ENCODE measurements at places on chromosomes 3 and 15.

- peak; percentile 73 for DNase-seq
These were observed 65.1 kb downstream of the MRPL46 start for GRCh38 chr15:88401996-88402656.

DNA sequence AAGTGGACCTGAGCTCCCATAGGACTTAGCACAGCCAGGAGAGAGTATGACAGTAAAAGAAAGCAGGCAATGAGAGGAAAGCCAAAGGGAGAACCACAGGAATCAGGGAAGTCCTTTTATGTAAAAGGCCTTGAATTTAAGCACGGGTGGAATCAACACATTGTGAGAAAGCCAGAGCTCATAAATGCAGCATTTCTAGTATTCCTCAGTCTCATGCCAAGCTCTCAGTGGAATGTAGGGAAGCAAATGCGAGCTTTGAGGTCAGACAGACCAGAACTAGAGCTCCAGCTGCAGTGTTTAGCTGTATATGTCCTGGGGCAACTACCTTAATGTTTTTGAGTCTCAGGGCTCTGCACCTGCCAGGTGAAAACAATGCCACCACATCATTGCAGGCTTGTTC, 132.1 kb upstream of the TRIM42 start:
- DNase-seq = no peak

GRCh38 chr15:83833569-83833968, 179.6 kb downstream of the ADAMTSL3 start:
- DNase-seq = no peak

DNA sequence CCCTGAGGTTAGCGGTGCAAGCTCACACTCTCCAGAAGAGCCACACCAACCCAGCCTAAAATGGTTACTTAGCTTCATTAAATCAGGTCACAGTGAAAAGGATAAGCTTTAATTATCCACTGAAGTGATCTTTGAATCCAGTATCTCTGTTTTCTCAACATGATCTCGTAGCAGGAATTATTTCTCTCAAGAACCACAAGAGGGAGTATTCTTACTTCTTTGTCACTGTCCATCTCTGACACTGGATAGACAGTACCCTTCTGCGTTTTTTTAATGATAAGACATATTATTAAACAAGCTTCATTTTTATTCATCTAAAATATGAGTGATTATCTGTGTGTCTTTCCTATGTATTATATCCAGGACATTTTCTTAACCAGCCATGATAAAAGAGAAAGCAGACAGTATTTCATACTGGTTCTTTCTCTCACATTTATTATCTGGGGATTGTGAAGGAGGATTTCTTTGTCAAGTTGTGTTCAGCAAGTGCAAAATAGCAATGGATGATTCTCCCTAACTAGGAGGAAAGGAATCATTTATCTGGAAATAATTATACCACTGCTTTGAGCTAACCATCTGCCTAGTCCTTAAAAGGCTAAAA, 105.4 kb upstream of the CCDC54 start:
- no peak for DNase-seq

GRCh38 chr3:176920766-176921160, 276.5 kb downstream of the TBL1XR1 start:
- DNase-seq = no peak

- DNase-seq = no peak
These were observed 158.9 kb upstream of the CADPS start for GRCh38 chr3:63034101-63034500.

- no peak for DNase-seq
These were observed 65.7 kb downstream of the SHQ1 start for GRCh38 chr3:72782521-72782920.

GRCh38 chr15:99202176-99202552, 47.2 kb downstream of the TTC23 start:
- no peak for DNase-seq

DNA sequence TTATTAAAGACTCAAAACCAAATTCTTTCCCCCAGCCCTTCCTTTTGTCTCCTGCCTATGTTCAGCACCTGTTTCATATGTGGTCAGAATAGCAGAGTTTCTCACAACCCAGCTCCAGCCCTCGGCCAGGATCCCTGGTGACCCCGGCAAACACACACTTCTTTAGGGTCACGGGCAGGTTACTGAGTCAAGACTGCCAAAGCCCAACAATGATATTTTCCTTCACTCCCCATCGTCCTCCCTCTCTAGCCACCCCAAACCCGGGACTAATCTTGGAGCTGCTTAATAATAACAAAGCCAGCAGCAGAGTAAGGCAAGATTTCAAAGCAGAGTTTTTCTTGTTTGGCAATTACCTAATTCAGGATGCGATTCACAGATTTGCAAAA, 25.5 kb downstream of the RARB start:
- no peak for DNase-seq

GRCh38 chr15:70703096-70703878, 60.1 kb downstream of the UACA start:
- DNase-seq = no peak

DNA sequence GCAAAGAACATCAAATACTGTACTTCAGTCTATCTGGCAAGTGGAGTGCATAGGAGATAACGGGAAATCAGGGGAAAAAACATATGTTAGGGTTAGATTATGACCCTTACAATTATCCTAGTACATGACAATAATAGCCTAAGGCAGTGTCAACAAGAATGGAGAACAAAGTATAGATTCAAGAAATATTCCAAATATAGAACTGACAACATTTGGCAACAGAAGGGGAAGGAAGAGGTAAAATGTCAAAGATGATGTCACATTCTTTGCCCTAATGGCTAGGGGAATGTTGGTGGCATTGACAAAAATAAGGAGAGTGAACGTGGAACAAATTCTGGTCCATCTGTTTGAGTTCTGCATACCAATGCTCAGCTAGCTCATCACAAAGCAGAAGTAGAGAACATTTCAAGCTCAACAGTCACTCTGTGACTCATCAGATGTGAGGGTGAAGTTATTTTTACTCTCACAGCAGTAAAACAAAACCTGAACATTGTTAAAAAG, 15.5 kb upstream of the ATP8B4 start:
- DNase-seq = no peak

DNA sequence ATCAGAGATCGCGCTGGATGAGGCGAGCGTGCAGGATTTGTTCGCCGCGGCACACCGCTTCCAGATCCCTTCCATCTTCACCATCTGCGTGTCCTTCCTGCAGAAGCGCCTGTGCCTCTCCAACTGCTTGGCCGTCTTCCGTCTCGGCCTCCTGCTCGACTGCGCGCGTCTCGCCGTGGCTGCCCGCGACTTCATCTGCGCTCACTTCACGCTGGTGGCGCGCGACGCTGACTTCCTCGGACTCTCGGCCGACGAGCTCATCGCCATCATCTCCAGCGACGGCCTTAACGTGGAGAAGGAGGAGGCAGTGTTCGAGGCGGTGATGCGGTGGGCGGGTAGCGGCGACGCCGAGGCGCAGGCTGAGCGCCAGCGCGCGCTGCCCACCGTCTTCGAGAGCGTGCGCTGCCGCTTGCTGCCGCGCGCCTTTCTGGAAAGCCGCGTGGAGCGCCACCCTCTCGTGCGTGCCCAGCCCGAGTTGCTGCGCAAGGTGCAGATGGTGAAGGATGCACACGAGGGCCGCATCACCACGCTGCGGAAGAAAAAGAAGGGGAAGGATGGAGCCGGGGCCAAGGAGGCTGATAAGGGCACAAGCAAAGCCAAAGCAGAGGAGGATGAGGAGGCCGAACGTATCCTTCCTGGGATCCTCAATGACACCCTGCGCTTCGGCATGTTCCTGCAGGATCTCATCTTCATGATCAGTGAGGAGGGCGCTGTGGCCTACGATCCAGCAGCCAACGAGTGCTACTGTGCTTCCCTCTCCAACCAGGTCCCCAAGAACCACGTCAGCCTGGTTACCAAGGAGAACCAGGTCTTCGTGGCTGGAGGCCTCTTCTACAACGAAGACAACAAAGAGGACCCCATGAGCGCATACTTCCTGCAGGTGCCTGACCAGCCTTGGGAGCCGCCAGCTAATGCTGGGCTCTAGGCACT, 819 bp downstream of the KLHL40 start:
- DNase-seq = no peak

- DNase-seq = no peak
These were observed 557.2 kb downstream of the SI start for GRCh38 chr3:164521139-164521538.

DNA sequence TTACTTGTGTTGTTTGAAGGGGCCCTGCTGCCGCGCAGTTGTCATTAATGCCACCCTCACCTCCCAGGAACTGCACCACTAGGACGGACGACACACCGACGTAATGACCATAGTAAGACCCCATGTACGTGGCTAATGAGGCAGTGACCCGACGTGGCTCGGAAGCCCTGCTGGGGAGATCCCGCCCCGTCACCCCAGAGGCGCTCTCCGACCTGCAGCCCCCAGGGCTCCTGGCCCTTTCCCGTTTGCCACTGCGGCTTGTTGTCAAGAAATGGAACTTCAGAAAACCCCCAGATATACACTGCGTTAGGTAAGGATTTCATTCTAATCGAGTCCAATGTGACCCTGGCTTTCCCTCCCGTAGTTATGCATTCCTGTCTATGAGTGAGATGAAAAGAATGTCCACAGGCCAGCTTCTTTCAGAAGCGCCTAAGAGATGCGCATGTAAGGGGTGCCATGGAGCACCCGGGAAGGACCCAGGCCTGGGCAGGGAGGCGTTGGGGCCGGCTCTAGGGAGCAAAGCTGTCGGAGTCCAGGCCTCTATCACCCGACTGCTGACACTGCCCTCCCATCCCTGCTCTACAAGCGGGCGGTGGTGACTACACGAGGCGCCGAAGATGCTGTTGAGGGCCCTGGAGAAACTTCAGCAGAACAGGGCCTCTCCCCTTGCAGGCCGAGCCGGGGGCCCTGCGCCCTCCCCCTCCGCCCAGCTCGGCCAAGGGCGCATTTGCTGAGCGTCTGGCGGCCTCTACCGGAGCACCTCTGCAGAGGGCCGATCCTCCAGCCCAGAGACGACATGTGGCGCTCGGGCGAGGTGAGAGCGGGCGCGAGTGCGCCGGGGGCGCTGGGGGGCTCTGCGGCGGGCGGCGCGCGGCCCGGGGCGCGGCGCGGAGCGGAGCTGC, at the start of gene GABRA5:
Gene GABRA5, plus strand, starts transcription at position 765 of the 902 bp plus-strand sequence. CDS start 2,187 bp downstream, outside the sequence.
- DNase-seq = peak; percentile 5

Data from activated naive CD4-positive, alpha-beta T cell treated with anti-CD3 and anti-CD28 coated beads for 36 hours (primary cell).